Camera-type eye (tissue), 1 donor: ENCODE measurements at places on chromosomes 7 and 10. TPM values are rescaled to one million over a fixed set of nuclear protein-coding genes. Genes with fewer than 3 reads are reported as not detected.

WNT16 gene
- total RNA-seq = 5.6 TPM

ABCA13 gene
- total RNA-seq = 1.8 TPM

EN2 gene
- 0.11 TPM for total RNA-seq

SGPL1 gene
- 45.7 TPM for total RNA-seq

RNF32 gene
- 10.7 TPM for total RNA-seq
